ENCODE measurements at places on chromosomes 4 and X. TPM values are rescaled to one million over a fixed set of nuclear protein-coding genes. Genes with fewer than 3 reads are reported as not detected.

Gene POU4F2
- total RNA-seq, result not detected

Gene UGT2B15
- total RNA-seq, result not detected

Gene TXK
- not detected for total RNA-seq

Gene RAI2
- 0.27 TPM for total RNA-seq

Gene ARHGAP36
- not detected for total RNA-seq

Gene GRIA2
- 31.3 TPM for total RNA-seq

Gene SPANXN4
- not detected for total RNA-seq

Gene NUP62CL
- not detected for total RNA-seq

Gene NLGN4X
- not detected for total RNA-seq

Gene MAOB
- not detected for total RNA-seq

Gene DOK7
- not detected for total RNA-seq

Gene SH3D19
- 32.4 TPM for total RNA-seq

Gene FATE1
- not detected for total RNA-seq

Gene TRIM75
- not detected for total RNA-seq

Gene TBC1D1
- total RNA-seq, result 46.9 TPM

Gene MAGED4B
- total RNA-seq, result 131 TPM

Gene MAGEC2
- total RNA-seq, result not detected

Gene PCYT1B
- total RNA-seq, result 1.0 TPM

Gene IQCM
- total RNA-seq, result not detected

Gene SLC2A9
- 0.43 TPM for total RNA-seq

Gene CCDC110
- 0.76 TPM for total RNA-seq

Gene PCDH18
- 69.3 TPM for total RNA-seq

Gene ODAM
- total RNA-seq, result not detected

Gene FAM133A
- 0.13 TPM for total RNA-seq

Gene GIMD1
- total RNA-seq, result not detected

Gene CENPE
- 5.7 TPM for total RNA-seq

Gene MID1IP1
- 25.6 TPM for total RNA-seq

Gene UGT8
- total RNA-seq, result not detected

Gene NUDT10
- 0.59 TPM for total RNA-seq

Gene NEIL3
- 2.1 TPM for total RNA-seq

Gene MAGEC3
- total RNA-seq, result not detected

Gene GPRASP1
- 3.5 TPM for total RNA-seq

Gene HPSE
- total RNA-seq, result 4.9 TPM

Gene TMPRSS11F
- not detected for total RNA-seq

Gene MAGED4
- 95.8 TPM for total RNA-seq

Gene DCAF8L2
- not detected for total RNA-seq

Gene SPANXA1
- total RNA-seq, result not detected

Gene ARL9
- total RNA-seq, result 1.4 TPM

Gene PRAF2
- 55.3 TPM for total RNA-seq

Gene EFHC2
- total RNA-seq, result not detected

Gene CPE
- total RNA-seq, result 195 TPM

Gene CXCL3
- 2.1 TPM for total RNA-seq

Gene ANOS1
- 0.08 TPM for total RNA-seq

Gene GAGE12H
- total RNA-seq, result not detected

Gene CXorf49
- not detected for total RNA-seq

Gene CYSLTR1
- not detected for total RNA-seq

Gene SUPT20HL2
- total RNA-seq, result not detected

Gene PRDM8
- 0.10 TPM for total RNA-seq

Gene FRG2
- not detected for total RNA-seq

Gene GAGE12C
- total RNA-seq, result not detected

Gene AADAT
- total RNA-seq, result 10.7 TPM

Gene LDB2
- 8.7 TPM for total RNA-seq

Gene GRPR
- 4.7 TPM for total RNA-seq

Data from osteocyte (in vitro differentiated cells).